NCI-H1048 (cell line): ENCODE measurements at places on chromosomes 4 and X.

- DNase-seq = no peak
These were observed 2313.3 kb downstream of the ARAP2 start for GRCh38 chr4:33931026-33931425.

DNA sequence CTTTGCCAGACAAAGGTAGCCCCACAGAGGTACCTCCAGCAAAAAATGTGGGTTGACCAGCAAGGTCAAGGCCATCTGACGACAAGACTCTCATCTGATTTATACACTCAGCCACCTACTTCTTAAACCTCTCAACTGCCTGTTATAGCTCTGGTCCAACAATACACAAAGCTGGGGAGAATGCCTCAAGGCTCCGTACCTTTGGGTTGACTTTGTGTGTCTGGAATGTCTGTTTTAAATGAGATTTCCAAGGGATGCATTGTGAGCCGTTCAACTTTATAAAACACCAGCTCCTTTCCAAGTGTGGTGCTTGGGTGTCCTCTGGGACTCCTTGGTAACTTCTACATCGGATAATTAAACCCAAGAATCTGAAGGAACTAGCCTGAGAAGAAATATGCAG is 167.0 kb upstream of the RPL34 start:
- DNase-seq = no peak

GRCh38 chr4:74631338-74631737 is 163.0 kb downstream of the BTC start:
- DNase-seq = no peak

DNA sequence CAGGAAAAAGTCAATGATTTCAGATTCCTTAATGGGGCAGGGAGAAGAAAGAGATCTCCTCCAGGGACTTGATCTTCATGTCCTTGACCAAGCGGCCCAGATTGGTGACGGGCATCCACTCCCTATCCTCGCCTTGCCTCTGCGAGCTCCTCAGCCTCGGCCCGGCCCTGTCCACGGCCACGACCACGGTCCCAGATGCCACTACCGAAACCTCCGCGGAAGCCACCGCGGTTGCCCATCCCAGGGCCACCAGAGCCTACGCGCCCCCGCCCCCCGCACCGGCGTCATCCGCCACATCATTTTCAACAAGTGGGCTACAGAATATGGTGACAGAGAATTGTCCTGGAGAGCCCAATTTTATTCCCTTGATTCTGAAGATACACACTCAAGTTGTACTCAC is 751.2 kb upstream of the PABPC4L start:
- no peak for DNase-seq

- DNase-seq = no peak
These were observed 76.6 kb downstream of the INTS12 start for GRCh38 chr4:105631818-105632400.

DNA sequence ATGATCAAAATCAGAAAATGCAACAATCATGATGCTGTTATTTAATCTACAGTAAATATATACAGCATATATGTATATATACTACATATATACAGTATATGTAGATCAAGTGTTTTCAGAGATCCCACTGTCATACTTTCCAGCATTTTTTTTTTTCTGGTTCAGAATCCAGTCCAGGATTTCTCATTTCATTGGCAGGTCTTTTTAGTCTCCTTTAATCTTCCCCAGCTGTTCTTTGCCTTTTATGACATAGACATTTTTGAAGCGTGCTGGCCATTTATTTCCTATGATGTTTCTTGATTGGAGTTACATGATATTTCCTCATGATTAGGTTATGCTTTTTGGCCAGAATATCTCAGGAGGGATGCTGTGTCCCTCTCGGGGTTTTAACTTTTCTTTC is 92.0 kb upstream of the TLR2 start:
- no peak for DNase-seq

DNA sequence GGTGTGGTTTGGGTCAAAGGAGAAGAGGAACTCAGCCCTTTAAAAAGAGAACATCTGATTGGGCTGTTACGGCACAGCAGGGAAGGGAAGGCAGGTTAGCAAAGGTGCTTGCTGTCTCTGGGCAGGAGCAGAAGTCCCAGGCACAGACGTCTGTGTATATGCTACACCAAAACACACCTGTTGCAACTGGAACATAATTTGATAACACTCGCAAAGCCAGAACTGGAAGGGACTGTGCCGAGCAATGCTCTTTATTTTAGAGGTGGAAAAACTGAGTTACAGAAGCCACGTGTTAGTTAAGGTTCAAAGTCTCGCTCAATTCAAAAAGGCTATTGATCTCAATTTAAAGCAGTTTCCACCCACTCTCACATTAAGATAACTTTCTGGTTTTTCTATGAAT is 2.2 kb upstream of the FAM114A1 start:
- no peak for DNase-seq

DNA sequence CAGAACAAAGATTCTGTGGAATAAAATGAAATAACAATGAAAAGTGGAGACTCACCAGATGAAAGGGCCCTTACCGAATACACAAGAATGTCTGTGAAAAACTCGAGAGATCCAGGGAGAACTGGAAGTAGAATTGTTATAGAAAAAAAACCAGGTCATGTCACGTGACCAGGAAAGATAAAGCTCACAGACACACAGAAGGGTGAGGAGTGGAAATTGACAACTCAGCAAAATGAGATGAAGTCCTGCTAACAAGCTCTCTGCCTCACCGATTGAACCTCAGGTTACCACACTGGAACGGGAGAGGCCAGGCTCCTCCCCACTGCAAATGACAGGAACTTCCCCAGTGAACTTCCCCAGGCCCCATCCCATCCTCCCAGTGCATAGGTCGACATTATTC is 1618.0 kb upstream of the PCDH10 start:
- DNase-seq = no peak

- DNase-seq = no peak
These were observed 13.3 kb upstream of the CD99 start for GRCh38 chrX:2677764-2678163.

DNA sequence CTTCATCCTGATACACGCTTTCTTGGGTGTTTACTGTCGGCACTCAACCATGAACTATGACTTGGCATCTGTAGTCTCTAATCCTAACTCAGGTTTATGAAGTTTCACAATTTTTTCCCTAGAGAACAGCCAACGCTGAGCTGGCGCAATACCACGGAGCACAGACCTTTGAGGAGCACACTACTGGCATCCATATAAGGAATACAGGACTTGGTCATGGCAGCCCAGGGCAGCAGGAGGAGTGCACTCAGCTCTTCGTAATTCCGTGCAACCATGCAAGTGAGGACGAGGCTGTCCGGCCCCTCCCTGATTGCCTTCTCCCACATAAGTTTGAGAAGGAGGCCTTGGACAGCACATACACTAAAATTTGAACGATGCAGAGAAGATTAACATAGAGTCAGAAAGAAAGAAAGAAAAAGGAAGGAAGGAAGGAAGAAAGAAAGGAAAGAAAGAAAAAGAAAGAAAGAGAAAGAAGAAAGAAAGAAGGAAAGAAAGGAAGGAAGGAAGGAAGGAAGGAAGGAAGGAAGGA is 41.0 kb upstream of the PDLIM5 start:
- DNase-seq = no peak

DNA sequence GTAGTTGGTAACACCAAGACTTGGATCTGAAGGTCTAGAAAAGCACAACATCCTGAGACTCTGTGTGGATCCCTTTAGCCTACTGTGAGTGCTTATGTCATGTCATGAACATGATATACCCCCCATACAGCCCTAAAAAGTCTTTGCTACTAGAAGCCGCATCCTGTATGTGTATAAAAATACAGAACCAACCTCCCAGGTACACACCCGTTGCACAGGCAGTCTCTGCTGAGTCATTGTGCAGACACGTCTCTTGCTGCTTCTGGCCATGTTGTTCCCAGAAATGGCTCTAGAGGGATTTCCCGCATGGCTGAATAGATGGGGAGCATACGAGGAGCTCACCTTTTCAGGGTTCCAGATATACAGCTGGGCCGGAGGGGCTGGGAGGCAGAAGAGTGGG is 93.3 kb downstream of the MAMLD1 start:
- no peak for DNase-seq

- no peak for DNase-seq
These were observed 67.7 kb downstream of the RWDD4 start for GRCh38 chr4:183591301-183591700.

DNA sequence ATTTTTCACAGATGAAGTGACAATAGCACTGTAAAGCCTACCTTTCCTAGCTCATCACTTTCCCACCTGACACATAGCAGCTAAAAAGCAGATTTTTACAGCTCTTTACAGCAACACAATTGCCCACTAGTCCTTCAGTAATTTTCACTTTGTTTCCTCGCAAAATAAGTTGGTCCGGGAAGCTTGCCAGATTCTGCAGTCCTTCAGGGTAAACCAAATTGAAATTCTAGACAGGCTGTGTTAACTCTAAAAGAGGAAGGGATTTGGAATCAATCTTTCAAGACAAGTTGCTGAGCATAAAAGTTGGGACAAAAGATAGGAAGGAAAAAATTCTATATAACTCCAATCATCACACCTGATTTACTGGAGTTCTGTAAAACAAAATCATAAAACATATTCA is 8.7 kb downstream of the C1QTNF7 start:
- no peak for DNase-seq

- DNase-seq = no peak
These were observed 125.3 kb upstream of the PACRGL start for GRCh38 chr4:20574986-20575385.

GRCh38 chrX:28848707-28849106 is 261.5 kb downstream of the IL1RAPL1 start:
- DNase-seq = no peak

- no peak for DNase-seq
These were observed 2.8 kb downstream of the SMIM31 start for GRCh38 chr4:164756686-164757085.

DNA sequence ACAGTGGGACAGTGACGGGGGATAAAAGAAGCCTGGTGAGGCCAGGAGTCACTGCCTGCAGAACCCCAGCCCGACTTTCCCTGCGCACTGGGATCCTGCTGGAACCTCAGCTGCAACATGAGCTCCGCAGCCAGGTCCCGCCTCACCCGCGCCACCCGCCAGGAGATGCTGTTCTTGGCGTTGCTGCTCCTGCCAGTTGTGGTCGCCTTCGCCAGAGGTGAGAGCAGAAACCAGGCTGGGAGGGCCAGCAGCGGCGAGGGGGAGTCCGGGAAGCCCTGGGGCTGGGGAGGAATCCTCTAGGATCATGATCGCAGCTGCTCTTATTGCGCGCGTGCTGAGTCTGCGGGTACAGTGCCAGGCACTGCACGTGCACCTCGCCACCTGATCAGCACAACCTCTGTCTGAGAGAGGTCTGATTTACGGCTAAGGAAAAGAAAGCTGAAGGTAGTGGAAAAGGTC is at the start of gene PF4V1:
PF4V1 (plus strand) TSS at position 51 of the 459 bp plus-strand sequence; CDS start at position 118, 67 bp downstream.
- DNase-seq = no peak

GRCh38 chrX:10615931-10616774 is 4.2 kb downstream of the MID1 start:
- no peak for DNase-seq

GRCh38 chrX:146109362-146109761 is 291.7 kb downstream of the SLITRK2 start:
- DNase-seq = no peak

- no peak for DNase-seq
These were observed 155.4 kb downstream of the GPM6A start for GRCh38 chr4:175656649-175657048.

DNA sequence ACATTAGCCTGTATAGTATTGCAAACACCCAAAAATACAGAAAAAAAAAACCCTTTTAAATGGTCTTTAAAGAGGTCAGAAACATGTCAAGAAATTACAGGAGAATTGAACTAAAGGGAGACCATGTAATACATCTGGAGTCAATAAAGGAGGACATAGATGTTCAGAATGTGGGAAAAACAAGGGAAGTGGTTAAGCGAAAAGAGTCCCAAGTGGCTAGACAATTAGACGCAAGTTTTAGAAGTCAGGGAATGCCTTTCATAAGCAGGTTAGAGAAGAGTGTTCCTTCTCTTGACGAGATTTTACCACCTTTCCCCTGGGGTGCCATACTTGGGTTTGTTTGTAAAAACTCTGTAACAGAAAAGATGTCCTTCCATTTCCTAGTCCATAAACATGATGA is 7.8 kb downstream of the LNX1 start:
- no peak for DNase-seq

- DNase-seq = no peak
These were observed 64.8 kb downstream of the NCAPG start for GRCh38 chr4:17875402-17876070.

GRCh38 chr4:113555868-113556267 is 205.7 kb downstream of the CAMK2D start:
- no peak for DNase-seq

DNA sequence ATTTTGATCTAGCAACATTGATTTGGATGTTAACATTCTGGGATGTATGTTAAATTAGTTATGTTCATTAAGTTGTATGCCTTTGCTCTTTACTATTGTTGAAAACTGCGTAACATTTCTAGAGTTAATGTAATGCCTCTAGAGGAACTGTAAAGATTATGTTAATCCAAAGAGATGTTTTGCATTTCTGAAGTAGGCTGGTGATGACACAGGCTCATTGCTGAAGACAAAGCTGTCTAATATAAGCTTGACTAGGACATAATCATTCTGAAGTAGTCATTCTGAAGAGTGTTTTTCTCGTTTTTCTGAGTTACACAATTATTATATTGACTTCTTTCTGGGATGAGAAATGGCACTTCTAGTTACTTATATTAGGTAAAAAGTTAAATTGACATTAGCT is 72.9 kb downstream of the LRP2BP start:
- DNase-seq = no peak

DNA sequence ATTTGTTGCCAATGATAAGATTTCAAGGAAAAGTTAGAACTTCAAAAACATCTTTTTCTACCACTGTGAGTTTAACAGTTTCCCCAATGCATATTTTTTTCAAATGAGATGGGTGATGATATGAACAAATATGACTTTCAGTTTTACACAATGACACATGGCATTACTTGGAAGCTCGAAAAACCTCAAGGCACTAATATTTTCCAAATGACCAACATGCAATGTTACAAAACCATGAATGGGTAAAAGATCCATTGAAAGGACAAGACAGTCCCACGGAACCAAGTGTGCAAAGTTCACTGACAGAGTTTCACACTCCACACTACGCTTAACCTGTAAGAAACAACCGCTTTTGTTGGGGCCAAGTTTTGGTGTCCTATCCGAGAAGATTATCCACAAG is 84.5 kb downstream of the CD99L2 start:
- DNase-seq = no peak

DNA sequence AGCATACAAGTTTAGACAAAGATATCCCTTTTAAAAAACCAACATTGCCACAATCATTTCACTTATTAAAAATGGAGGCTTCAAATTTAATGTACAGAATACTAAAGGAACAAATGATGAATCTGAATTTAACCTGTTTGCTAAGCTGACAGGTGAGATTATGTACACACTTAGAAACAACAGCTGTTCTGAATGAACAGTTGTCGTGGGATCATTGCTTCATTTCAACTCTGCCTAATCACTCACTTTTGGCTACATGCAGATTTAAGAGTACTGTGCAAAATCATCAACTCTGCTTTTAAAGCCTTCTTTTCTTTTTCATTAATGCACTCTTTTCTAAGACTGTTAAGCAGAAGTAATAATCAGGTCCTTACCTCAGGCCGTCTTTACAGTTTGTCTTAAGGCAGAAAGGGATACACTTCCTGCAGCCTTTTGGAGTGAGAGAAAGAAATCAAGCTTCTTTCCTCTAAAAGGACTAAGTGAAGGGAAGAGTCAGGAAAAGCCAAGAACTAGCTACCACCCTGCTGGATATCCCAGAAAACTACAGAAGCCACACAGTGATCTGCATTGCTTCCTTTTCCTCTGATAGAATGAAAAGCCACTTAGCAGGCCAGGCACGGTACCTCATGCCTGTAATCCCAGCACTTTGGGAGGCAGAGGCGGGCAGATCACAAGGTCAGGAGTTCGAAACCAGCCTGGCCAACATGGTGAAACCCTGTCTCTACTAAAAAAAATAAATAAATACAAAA is 54.7 kb upstream of the NPNT start:
- no peak for DNase-seq
